Activated CD4-positive, CD25-positive, alpha-beta regulatory T cell (primary cell): ENCODE measurements at places on chromosomes 11 and 22.

- no peak for DNase-seq
Measured at GRCh38 chr11:42200311-42200710, 740.9 kb upstream of the LRRC4C start.

DNA sequence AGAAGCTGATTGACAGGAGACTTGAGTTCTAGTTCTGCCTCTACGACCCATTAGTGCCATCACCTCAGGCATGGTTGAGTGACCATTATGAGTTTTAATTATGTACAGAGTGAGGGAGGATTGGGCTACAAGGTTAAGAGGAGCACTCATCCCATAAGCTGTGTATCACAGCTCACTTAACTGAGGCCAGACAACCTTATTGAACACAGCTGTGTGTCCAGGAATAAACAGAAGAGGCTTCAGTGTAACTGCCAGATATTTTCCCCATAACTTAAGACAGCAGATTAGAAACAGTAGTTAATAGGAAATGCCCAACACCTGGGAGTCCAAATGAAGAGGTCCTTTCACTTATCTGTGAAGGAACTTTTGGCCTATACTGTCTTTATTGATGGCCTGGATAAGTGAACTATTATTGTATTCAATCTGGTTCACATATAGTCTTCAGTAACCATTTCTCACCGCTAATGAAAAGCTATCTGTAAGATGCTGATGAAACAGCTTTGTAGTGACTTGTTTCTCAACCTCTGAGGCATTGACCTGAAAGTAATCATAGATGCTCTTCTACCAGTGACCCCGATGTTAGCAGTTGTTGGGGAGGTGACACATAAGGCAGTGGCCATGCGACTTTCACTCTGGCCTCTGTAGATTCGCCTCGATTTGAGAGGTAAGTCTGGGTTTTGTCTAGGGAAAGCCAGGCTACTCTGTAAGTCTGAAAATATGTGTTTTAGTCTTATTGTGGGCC is 41.7 kb downstream of the YAP1 start:
- no peak for DNase-seq

DNA sequence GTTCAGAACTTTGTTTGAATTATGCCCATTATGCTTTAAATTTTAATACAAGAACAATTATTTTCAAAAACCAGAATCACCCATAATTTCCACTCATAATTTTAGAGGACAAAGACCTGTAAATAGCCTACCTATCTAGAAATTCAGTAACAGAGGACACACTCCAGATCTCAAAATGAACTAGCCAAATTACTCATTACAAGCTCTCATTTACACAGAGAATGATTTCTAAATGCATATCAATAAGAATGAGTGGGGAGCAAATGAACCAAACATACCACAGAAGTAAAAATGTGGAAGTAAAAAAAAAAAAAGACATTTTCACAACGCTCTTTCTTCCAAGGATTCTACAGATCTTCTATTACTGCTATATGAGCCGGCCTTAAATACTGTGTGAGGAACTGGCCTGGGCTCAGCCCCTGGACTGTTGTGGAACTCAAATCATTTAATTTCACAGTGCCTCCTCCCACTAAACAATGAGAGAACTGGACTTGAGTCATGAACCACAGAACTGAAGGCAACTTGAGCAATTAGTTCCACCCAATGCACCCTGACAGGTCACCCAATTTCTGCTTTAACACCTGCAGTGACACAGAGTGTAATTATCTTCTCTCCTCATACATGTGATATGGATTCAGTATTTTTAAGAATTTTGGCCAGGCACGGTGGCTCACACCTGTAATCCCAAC is 8.0 kb downstream of the MRTFA start:
- DNase-seq, result no peak

- no peak for DNase-seq
Measured at GRCh38 chr11:68386331-68386978, 74.1 kb downstream of the LRP5 start.

- DNase-seq, result no peak
Measured at GRCh38 chr22:39308614-39309363, 10.6 kb downstream of the RPL3 start.

DNA sequence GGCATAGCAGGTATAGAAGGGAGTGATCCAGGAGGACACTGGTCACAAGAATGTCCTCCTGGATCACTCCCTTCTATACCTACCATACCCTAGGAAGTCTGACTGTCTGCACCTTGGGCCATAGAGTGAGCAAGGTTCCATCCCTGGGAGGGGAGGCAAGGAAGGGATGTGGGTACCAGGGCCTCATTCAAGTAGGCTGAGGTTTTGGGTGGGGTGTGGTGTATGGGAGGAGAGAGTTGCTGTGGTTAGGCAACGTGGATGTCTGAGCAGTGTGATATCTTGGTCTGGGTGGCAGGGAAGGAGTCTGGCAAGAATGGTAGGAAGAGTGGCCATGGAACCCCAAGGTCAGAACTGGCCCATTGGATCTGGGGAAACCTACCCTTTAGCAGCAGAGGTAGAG is 13.2 kb downstream of the PPFIBP2 start:
- no peak for DNase-seq

- DNase-seq, result no peak
Measured at GRCh38 chr11:63017306-63017974, 1.8 kb upstream of the SLC22A8 start.

- no peak for DNase-seq
Measured at GRCh38 chr11:10441091-10441490, 14.0 kb upstream of the AMPD3 start.

DNA sequence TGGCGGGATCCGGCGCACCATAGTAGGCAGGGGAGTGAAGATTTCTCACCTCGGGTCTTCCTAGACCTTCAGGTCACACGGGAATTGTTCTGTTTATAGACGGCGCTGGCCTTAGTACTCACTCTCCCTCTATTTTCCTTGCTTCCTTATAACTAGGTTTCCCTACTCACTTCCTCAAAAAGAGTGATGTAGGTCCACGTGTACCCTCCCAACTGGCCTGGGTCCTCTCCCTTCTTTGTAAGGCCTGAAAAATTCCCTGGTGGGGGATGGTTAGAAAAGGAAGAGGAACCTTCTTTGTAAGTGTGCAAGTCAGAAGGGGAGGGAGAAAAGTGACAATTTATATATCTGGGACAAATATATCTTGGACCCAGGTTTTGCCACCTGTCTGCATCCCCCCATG is 2.9 kb upstream of the TMEM9B start:
- no peak for DNase-seq

GRCh38 chr22:26558248-26558895 is 31.6 kb downstream of the TPST2 start:
- no peak for DNase-seq

- no peak for DNase-seq
Measured at GRCh38 chr22:23649071-23649501, 17.0 kb upstream of the DRICH1 start.

DNA sequence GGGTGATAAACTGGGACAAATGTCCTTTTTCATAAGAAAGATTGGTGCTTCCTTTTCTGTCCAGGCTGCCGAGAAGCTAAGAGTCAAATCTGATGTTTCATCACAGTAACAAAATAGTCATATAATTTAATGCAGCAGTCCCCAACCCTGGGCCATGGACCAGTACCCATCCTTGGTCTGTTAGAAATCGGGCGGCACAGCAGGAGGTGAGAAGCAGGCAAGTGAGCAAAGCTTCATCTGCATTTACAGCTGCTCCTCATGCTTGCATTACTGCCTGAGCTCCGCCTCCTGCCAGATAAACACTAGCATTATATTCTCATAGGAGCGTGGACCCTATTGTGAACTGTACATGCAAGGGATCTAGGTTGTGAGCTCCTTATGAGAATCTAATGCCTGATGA is 26.2 kb downstream of the PRR14L start:
- no peak for DNase-seq

- DNase-seq, result no peak
Measured at GRCh38 chr22:42439821-42440674, 7.8 kb upstream of the NFAM1 start.

DNA sequence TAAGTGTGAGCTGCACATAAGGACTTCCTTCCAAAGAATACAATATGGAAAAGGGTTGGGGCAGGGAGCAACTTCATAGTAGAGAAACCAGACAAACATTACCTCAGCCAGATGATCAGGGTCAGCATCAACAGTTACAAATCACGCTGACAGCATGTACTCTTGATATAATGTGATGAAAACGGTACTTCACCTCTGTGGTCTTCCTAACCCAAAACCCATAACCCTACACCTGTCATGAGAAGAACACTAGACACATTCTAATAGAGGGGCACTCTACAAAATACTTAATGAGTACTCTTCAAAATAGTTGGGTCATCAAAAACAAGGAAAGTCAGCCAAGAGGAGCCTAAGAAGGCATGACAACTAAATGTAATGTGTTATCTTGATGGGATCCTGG is 43.9 kb downstream of the RRAS2 start:
- no peak for DNase-seq

DNA sequence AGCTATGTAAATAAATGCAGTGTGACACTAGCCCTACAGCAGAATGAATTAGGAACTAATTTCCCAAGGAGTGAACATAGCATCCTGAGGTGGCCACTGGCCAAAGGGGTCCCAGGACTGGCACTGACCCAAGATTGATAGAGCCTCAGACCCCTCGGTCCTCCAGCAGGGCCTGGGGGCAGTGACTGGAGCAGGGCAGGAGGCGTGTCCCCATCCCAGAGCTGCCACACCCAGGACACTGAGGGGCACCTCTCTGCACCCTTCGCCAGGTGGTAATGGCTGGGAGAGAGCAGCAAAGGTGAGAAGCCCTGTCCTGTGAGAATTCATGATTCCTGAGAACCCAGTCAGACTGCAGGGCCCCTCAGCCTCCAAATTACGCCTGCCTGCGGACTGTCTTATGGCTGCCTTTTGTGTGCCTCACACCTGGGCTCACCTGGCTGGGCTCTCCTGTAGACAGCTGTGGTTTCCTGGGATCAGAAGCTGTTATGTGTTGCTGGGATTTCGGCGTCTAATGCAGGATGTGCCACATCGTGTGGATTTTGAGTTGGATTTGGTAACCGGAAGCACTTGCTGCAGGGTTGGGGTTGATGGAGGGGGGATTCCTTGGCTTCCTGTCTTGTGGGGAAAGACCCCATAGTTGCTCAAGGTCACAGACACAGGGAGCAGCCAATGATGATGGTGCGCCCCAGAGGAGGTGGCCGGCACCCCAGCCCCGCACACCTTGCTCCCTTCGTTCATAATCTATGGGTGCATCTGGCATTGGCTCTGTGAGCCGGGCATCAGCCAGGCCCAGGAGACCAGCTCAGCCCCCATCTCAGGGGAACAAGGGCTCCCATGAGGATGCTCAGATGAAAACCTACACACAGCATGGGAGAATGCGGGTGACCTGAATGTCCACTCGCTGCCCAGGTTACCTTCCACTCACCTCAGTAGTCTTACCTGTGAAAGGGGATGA is 582.9 kb downstream of the BRD1 start:
- no peak for DNase-seq

- no peak for DNase-seq
Measured at GRCh38 chr11:11296434-11296833, 56.6 kb downstream of the CSNK2A3 start.

DNA sequence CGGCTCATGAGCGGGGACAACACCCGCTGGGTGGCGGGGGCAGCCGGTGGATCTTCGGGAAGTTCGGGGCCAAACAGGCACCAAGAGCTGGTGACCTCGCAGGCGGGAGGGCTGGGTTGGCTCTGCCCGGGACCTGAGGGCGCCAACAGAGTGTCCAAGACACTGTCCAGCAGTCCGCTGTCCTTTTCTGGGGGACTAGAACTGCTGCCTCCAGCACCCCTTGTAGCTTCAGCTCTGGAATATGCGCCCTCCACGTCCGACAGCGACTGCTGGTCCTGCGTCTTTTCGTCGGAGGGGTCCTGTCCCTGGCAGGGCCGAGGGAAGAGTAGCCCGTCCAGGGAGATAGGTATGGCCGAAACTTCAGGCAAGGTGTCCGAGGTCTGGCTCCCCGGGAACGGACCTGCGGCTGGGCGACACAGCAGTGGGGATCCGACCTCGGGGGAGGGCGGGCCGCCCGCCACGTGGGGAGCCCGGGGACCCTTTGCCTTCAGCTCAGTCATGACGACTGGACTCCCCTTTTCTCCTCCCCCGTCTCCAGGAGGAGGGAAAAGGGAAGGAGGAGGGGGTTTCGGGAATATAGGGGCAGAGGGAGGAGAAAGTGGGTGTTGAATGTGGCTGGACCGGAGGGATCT is 926 bp downstream of the PGR start:
- no peak for DNase-seq

- no peak for DNase-seq
Measured at GRCh38 chr11:70643642-70644041, 245.3 kb downstream of the CTTN start.

- DNase-seq, result no peak
Measured at GRCh38 chr11:125594958-125595357, 2.3 kb downstream of the STT3A start.

DNA sequence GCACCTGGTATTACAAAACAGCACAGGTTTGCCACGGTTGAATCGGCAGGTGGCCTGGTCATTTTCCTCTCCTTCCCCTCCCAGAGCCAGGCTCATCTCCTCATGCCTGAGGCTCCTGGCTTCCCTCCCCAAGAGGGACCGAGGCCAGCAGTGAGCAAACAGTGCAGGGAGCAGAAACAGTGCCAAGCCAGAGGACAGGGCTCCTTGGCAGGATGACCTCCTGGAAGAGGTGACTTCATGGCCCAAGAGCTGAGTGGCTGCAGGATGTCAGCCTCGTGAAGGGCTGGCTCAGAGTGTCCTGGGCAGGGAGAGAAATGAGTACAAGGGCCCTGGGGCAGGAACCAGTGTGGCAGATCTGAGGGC is 22.8 kb upstream of the PPFIA1 start:
- no peak for DNase-seq

DNA sequence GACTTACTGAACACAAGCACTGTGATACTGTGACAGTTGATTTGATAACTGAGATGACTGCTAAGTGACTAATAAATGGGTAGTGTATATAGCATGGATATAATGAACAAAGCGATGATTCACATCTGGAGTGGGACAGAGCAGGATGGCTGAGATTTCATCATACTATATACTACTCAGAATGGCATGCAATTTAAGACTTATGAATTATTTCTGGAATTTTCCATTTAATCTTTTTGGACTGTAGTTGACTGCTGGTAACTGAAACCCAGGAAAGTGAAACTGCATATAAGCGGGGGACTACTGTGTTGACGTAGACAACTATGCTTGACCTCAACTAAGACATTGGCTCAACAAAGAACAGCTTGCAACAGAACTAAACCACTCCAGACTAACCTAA is 20.0 kb upstream of the NUCB2 start:
- no peak for DNase-seq

GRCh38 chr22:24376586-24376985 is 50.8 kb upstream of the ADORA2A start:
- DNase-seq, result no peak

DNA sequence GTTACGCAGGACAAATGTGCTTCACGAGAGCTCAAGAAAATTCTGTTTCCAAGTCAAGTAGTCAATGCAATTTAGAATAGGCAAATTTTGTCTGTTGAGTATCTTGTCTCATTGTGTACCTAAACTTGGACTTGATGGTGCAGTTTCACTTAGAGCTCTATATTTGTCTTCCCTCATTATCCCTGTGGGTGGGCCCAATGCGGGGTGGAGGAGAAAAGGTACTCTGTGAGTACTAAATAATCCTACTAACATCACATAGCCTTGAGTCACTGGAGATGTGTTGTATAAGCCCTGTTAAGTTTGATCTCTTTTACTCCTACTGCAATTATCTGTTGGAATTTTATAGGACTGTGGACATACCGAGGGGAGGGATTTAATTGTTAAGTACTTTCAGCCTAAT is 331.2 kb downstream of the METTL15 start:
- DNase-seq, result no peak

- no peak for DNase-seq
Measured at GRCh38 chr11:60947700-60948099, 4.3 kb downstream of the SLC15A3 start.
